Activated CD8-positive, alpha-beta T cell treated with anti-CD3 and anti-CD28 coated beads for 36 hours (primary cell): ENCODE measurements at places on chromosomes 7 and 10. TPM values are rescaled to one million over a fixed set of nuclear protein-coding genes. Genes with fewer than 3 reads are reported as not detected.
A peak's percentile ranks its signal among the peaks of the same experiment; 100 is the strongest.

The OR2A5 gene
- not detected for total RNA-seq

The LEP gene
- not detected for total RNA-seq

- DNase-seq, result no peak
Observed at GRCh38 chr10:58981846-58982245, 194.6 kb upstream of the PHYHIPL start.

GRCh38 chr10:32049113-32049512 lies 7.1 kb downstream of the KIF5B start:
- DNase-seq, result no peak

The KCNH2 gene
- 0.23 TPM for total RNA-seq

- no peak for DNase-seq
Observed at GRCh38 chr7:152527610-152528032, 91.8 kb upstream of the KMT2C start.

The SAMD9L gene
- total RNA-seq, result 13.6 TPM

DNA sequence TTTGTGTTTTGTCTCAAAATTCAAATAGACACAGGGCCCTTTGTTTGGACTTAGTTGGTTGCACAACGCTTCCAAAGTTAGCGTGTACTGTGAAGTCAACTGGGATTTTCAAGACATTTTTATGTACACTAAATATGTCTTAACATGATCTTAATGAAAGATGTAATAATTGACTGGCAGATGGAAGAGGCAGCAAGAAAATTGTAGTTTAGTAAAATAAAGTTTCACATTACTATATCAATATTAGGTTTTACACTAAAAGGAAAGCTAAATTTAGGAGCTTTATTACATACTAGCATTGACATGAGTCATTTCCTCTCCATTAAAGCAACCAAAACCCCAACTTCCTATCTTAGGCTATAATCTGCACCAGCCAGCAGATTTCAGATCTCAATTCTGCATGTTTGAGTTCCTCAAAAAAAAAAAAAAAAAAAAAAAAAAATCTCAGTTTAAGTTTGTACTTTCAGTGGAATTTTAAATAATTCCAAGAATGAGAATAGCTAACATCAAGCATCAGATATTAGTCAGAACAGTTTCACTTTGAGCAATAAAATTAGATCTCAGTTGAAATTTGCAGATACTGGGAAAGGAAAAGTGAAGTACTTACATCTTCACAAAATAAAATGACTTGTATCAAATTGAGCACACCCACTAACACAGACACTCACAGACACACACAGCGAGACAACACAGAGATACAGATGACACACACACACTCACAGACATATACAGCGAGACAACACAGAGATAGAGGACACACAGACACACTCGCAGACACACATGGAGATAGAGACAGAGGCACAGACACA lies 346.6 kb upstream of the KLF6 start:
- peak; percentile 57 for DNase-seq

- no peak for DNase-seq
Observed at GRCh38 chr10:129646973-129647372, 179.9 kb downstream of the MGMT start.

The ITIH5 gene
- not detected for total RNA-seq

GRCh38 chr7:74138945-74139843 lies 35.0 kb upstream of the EIF4H start:
- no peak for DNase-seq
